T-helper 2 cell treated with Interferon-gamma antibody and Interleukin-4, amounts not matched to agents 5 μg/mL and 100 μg/mL, for 36 hours (primary cell): ENCODE measurements at places on chromosomes 16 and 17.

DNA sequence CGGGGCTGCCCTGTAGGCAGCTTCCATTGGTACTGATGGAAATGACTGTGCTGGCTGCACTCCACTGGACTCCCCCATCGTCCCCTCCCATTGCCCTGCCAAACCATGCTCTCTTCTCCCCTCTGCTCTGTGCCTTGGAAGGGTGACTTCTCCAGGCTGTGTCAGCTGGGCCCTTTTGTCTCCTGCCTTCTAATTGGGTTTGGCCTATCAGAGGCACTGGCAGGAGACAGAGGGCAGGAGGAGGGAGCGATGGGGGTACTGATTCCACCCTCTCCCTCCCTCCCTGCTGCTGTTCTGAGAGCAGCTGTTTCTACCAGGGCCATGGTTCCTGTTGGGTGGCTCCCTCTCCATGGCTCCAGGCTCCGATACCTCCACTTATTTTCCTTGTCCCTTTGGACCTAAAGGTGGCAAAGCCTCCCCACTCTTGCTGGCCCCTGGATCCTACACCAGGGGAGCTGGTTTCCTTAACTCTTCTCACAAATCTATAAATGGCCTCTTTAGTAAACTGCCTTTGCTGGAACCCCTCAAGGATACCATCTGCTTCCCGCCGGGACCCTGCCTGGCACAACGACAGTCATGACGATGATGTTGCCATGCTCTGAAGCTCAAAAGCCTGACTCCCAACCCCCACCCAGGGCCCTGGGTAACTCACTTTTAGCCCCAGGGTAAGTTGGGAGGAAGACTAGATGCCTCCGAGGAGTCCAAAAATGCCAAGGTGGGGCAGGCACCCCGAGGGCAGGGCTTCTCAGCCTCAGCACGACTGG, 123.8 kb upstream of the RPL38 start:
- no peaks in the 10 kb centered on the region for H3K4me1 ChIP-seq
- no peak overlapping the region for H3K27ac ChIP-seq
- H3K4me3 ChIP-seq, result no peak overlapping the region
- DNase-seq, result no peak
- H3K27me3 ChIP-seq, result no peaks in the 10 kb centered on the region

DNA sequence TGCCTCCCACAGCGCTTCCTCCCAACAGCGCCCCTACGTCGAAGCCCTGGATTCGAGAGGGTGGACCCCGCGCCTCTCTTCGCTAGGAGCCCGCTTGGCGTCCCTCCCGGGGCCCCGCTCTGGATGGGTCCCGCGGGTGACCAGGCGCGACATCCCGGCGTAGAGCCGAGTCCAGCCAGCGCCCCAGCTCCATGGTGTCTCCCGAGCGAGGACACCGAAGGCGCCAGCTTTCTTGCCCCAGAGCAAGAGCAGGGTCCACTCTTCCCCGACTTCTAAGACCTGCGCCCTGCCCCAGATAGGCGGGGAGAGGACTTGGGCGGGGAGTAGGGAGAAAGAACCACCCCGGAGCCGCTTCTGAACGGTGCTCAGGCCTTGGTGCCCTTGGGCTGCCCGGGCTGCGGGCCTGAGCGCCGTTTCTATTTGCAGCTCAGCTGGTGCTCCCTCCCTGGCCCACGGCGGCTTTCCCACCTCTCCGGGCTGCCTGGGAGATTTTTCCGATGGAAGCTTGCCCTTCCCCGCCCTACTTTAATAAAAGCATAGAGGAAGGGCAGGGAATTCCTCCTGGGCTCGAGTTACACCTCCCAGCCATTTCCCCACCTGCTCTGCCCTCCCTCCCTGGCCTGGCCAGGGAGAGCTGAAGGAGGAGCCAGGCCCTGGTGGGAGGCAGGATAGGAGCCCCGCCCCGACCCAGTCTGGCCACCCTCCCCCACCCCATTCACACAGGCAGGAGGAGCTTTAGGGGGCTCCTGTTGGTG, 1.8 kb downstream of the MMP15 start:
- H3K27me3 ChIP-seq, result peaks cover 30% of the 10 kb centered on the region
- no peaks in the 10 kb centered on the region for H3K36me3 ChIP-seq
- H3K4me1 ChIP-seq, result peaks cover 7% of the 10 kb centered on the region
- H3K4me3 ChIP-seq, result no peak overlapping the region

GRCh38 chr16:30526137-30526822, at the start of gene ZNF768:
TSS of gene ZNF768 (minus strand) at chr16:30526566. CDS start at chr16:30526413, 153 bp downstream.
- H3K27me3 ChIP-seq, result no peaks in the 10 kb centered on the region
- peak within 1 kb of the TSS; percentile 89 for H3K27ac ChIP-seq
- DNase-seq, result peak; percentile 35
- peak within 1 kb of the TSS; percentile 85 for H3K4me3 ChIP-seq
- H3K4me1 ChIP-seq, result peaks cover 20% of the 10 kb centered on the region

- peaks cover 34% of the 10 kb centered on the region for H3K36me3 ChIP-seq
- DNase-seq, result no peak
- no peaks in the 10 kb centered on the region for H3K4me1 ChIP-seq
- H3K27ac ChIP-seq, result no peak overlapping the region
- H3K27me3 ChIP-seq, result no peaks in the 10 kb centered on the region
Observed at GRCh38 chr16:57469917-57470470, 7.5 kb downstream of the POLR2C start.

GRCh38 chr17:48586355-48587258, 3.4 kb downstream of the HOXB3 start:
- H3K36me3 ChIP-seq, result no peaks in the 10 kb centered on the region
- DNase-seq, result peak; percentile 43
- peaks cover 43% of the 10 kb centered on the region for H3K4me1 ChIP-seq

DNA sequence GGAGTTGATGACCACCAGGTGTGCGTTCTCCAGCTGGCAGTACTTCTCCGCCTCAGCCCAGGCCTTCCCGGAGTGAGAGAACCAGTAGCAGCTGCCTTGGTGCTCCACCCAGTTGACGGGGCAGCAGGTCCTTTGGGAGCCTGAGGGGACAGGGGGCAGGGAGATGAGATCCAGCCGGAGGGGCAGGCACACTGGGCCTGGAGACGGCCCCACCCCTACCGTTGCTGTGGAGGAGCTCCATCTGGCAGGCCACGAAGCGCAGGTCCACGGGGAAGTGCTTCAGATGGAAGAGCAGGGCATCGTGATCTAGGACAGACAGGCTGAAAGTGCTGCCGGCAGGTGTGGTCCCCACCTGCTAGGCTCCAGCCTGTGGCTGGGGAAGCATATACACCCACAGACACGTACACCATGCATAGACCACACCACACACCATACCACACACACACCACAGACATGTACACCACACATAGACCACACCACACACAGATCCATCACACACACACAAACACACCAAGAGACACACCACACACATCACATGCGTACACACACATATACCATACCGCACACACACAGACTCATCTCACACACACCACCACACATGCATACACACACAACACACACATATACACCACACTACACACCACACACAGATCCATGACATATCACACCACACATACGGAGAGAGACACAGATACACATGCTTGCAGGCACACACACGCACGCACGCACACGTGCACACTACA, 7.4 kb downstream of the ASGR2 start:
- no peak overlapping the region for H3K4me3 ChIP-seq
- no peak for DNase-seq
- H3K27ac ChIP-seq, result no peak overlapping the region
- no peaks in the 10 kb centered on the region for H3K36me3 ChIP-seq

- no peak overlapping the region for H3K27ac ChIP-seq
- no peak for DNase-seq
- no peaks in the 10 kb centered on the region for H3K4me1 ChIP-seq
- no peak overlapping the region for H3K4me3 ChIP-seq
- no peaks in the 10 kb centered on the region for H3K36me3 ChIP-seq
- H3K27me3 ChIP-seq, result no peaks in the 10 kb centered on the region
Observed at GRCh38 chr16:65754820-65755691, 611.4 kb upstream of the CDH5 start.

DNA sequence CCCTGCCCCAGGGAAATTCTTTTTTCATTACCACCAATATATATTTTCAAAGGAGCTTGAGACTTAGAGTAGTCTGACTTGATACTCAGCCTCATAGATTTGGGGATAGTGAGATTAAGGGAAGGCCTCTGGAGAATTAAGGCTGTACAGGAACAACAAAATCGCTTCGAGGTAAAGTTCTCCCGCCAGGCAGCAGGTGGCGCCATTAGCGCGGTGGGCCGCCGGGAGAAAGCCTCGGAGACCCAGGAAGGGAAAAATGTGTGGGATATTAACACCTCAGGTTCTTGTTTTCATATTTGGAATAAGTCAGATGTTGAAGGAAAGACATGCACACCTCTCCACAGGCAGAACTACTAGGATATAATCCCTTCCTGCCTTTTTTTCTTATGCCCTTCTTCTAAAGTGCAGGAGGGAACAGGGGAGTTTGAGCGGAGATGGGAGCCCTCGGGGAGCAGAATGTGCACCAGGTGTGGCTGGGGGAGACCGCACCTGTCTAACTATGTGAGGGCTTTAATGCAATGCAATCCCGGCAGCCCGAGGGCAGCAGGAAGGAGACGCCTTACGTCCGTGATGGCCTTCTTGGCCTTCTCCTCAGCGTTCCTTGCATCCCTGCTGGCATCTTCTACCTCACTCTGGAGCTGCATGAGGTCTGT, 25.9 kb downstream of the MYH3 start:
- H3K4me3 ChIP-seq, result no peak overlapping the region
- H3K36me3 ChIP-seq, result peaks cover 2% of the 10 kb centered on the region
- peak; percentile 7 for DNase-seq
- no peak overlapping the region for H3K27ac ChIP-seq
- no peaks in the 10 kb centered on the region for H3K27me3 ChIP-seq

DNA sequence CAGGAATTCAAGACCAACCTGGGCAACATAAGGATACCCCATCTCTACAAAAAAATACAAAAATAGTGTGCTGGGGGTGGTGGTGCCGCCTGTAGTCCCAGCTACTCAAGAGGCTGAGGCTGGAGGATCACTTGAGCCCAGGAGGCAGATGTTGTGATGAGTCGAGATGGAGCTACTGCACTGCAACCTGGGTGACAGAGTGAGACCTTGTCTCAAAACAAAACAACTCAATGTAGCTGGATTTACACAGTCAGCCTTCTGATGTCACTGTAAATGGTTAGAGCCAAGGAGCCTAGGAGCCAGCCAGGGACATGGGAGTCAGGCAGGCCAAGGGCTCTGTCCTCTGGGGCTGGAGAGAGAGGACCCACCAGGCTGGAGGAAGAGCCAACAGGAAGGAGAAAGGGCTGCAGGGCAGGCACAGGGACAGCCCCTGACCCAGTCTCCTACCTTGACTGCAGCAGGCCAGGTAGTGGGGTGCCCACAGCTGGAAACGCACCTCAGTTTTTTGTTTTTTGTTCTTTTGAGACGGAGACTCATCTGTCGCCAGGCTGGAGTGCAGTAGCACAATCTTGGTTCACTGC, 8.4 kb downstream of the CDIPT start:
- no peak for DNase-seq
- H3K4me1 ChIP-seq, result no peaks in the 10 kb centered on the region
- no peak overlapping the region for H3K27ac ChIP-seq
- no peaks in the 10 kb centered on the region for H3K27me3 ChIP-seq
- H3K36me3 ChIP-seq, result peaks cover 18% of the 10 kb centered on the region
